ENCODE measurements at places on chromosomes 2 and 18.

- DNase-seq = no peak
These were observed 123.1 kb upstream of the STK17B start for GRCh38 chr2:196294516-196294909.

DNA sequence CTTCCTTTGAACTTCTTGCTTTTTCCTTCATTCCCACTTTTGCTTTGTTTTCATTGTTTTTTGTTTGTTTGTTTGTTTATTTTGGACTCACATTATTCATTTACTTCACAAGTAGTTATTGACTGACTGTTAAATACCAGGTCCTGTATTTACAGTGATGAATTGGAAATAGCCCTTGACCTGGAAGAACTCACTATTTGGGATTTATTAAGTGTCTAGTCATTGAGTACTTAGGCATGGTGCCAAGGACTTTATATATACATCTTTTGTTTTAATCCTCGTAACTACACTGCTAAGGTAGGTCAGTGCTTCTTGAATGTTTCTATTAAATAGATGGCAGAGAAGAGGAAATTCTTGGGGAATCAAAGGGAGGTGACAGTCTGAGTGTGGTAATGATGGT is 11.1 kb downstream of the SPOPL start:
- DNase-seq = no peak

GRCh38 chr2:160984426-160985077 is 175.7 kb upstream of the TANK start:
- no peak for DNase-seq

DNA sequence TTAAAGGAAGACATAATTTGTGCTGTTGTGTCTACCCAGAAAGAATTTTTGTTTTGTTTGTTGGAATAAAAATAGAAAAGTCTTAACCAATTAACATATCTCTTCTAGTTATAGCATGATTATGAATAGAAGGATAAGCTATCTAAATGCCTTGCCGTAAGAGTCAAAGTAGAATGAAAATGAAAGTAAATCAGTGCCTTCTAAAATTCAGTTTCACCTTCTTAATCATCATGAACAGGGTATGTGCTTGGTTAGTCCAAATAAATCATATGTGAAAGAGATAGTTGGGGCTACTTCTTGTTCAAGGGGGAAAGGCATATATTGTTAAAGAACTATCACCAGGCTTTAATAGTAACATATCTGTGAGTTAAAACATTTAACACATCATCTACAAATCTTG is 91.5 kb downstream of the GULP1 start:
- no peak for DNase-seq

GRCh38 chr2:241896746-241897201 is 27.2 kb downstream of the RTP5 start:
- no peak for DNase-seq

DNA sequence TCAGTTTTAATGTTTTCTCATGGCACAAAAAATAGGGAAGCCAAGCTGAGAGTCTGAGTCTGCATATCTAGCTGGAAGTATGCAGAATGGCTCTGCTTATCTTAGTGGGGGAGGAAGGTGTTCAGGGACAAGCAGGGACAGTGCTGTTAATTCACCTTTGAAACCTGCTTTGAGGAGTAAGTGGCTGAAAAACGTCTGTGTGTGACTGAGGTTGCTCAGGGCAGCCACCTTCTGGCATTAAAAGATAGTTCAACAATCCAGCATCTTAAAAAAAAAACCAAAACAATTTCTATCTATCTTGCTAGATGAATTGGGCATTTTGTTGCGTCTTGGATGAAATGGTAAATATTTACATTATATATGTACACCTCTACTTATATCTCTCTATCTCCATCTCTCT is 2.0 kb upstream of the TRPM8 start:
- no peak for DNase-seq

DNA sequence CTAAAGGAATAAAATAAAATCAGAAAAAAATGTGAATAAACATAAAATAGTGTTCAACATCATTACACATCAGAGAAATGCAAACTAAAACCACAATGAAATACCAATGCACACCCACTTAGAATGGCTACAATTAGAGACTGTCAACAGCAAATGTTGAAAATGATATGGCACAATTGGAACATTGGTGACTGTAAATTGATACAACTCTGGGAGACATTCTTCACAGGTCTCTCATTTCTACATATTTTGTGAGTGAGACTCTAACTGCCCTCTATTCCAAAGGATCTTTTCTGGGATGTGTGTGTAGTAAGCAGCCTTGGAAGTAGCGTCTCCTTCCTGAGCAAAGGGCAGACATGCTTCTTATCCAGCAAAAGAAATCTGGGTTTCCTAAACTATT is 323.0 kb downstream of the FBXO15 start:
- no peak for DNase-seq

DNA sequence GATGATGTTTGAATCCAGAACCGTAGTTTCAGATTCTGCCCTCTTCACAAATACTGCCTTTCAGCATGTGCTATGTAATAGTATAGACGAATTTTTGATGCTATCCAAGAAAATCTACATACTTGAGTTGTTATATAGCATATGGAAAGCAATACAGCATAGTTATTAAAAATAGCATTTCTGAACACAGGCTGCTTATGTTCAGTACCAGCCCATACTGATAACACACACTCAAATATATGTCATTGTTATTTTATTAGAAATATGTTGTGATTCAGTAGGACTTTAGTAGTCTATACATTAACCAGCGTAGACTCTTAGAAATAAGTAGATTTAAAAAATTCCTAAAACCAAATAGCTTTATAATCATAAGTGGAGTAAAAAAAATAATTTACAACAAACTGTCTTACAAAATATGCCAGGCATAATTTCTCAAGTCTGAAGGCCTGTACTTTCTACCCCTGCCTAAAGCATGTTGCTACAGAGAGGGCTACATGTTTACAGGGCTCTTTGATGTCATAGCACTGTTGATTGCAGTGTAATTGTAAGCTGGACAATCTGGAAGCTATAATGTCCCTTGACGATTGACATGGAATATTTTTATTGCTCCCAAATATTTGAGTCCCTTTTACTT is 86.3 kb downstream of the ASXL3 start:
- DNase-seq = no peak

GRCh38 chr2:240494194-240494793 is 58.8 kb downstream of the GPC1 start:
- no peak for DNase-seq

DNA sequence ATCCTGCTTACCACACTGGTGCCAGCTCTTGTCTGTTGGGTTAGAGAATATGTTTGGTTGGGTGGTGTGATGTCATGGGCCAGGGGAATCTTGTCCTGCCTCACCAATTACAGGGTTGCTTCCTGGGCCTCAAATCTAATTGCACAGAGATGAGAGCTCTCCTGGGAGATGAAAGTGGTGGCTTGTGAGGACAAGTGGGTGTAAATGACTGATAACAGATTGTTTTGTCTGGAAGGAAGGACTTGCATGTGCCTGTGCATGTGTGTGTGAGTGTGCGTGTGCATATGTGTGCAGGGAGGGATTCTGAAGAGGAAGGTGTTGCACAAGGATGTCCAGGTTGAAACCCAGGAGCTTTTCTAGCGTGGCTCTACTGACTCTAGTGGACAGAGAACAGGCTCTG is 271.9 kb downstream of the LOXHD1 start:
- DNase-seq = no peak

GRCh38 chr18:26268454-26268853 is 42.2 kb downstream of the TAF4B start:
- DNase-seq = no peak

DNA sequence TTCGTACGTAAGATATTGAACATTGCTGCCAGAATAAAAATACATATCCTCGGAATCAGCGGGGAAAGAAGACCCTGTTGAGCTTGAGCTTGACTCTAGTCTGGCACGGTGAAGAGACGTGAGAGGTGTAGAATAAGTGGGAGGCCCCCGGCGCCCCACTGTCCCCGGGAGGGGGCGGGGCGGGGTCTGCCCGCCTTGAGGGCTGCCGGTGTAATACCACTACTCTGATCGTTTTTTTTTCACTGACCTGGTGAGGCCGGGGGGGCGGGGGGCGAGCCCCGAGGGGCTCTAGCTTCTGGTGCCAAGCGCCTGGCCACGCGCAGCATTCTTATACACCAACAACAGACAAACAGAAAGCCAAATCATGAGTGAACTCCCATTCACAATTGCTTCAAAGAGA is 324.0 kb upstream of the REG3G start:
- no peak for DNase-seq

- DNase-seq = no peak
These were observed at the start of gene SCYGR4 for GRCh38 chr2:227617316-227618230. Gene SCYGR4, plus strand, starts transcription at chr2:227617498. Its CDS starts 0 bp downstream, at chr2:227617498.

GRCh38 chr2:130951018-130951417 is 114.3 kb downstream of the ARHGEF4 start:
- no peak for DNase-seq

GRCh38 chr2:99780276-99780675 is 290.5 kb upstream of the REV1 start:
- no peak for DNase-seq

DNA sequence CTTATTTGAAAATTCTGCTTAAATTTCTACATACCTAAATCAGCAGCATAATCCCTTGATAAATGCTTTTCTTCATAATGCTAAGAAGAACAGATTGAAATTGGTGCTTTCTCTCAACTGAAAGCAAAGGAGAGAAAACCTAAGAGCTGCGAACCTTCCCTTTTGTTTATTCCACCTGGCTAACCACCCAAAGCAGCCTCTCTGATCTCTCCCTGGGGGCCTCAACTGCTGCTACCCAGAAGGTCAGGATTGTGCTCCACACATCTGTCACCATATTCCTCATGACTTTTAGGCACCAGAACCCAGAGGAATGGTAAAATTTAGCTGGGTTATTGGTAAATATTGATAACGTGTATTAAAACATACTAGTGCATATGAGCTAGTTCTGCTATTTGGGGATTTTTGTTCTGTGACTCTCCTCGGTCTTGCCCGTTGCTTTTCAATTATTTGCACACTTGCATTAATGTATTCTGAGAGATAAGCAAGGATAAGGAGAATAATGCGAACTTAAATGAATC is 334.1 kb downstream of the RIT2 start:
- no peak for DNase-seq

GRCh38 chr2:235707411-235708096 is 213.7 kb downstream of the AGAP1 start:
- DNase-seq = no peak

GRCh38 chr2:7045601-7046590 is 128.7 kb downstream of the RNF144A start:
- DNase-seq = no peak

DNA sequence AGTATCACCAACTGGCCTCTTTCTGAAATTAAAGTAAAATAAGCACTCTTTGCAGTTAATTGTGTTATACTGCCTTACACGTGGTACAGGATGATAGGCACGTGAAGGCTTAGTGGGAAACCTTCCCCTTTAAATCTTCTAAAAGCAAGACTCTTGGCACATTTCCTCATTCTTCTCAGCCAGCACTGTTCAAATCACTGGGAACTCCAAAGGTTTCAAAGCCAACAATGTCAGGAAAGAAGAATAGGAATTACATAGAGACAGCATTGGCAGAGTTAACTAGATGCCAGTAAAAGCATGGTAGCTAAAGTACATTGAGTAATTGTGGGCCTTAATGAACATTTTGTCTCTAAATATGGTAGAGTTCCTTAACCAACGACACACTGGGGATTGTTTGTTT is 96.4 kb downstream of the DTNA start:
- no peak for DNase-seq

DNA sequence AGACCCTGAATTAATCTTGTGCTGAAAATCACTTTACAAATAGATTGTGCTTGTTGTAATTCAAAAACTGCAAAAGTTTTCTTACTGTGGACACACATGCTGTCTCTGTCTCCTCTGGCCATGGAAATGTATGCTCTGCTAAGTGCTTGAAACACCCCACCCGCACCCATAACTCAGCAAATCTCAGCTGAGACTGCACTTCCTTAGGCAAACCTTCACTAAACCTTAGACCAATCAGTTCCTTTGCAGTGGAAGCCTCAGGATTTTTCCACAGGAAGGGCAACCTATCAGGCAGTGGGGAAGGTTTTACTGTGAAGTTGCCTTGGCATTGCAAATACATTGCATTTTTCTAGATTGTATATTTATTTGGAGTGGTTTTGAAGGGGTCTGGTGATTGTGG is 62.2 kb upstream of the PLA2R1 start:
- DNase-seq = no peak

GRCh38 chr2:159090514-159091201 is 122.2 kb downstream of the TANC1 start:
- no peak for DNase-seq

- DNase-seq = no peak
These were observed 477.6 kb downstream of the LRP1B start for GRCh38 chr2:141653184-141653583.

- DNase-seq = no peak
These were observed 10.4 kb downstream of the PELI1 start for GRCh38 chr2:64133828-64134227.

DNA sequence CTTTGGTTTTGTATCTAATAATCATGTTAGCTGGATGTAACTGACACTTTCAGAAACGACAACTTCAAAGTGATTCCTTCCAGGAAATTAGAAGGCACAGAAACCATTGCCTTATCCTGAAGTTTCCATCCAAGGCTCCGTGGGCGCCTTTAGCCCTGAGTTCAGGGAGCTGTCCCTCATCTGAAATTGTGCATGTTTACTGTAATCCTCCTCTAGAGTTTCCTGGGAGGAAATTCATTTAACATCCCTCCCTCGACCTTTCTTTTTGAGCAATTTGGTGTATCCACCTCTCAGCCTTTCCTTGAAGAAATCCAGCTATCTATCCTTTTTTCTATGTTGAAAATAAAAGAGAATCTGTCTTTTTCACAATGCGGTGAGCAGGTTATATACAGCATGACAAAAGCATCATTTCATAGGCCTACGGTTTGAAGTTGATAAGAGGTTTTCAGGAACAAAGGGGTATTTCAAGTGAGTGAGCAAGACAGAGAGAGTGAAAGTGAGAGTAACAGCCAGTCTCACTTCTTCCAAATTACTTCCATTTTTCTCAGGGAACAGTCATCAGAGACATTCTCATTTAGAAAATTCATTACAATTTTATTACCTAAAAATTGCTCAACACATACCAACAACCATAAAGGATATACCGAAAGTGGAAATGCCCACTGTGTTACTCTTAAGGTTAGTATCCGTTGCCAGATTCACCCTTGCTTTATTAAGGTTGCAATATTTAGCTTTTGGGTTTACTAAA is 167.3 kb downstream of the MREG start:
- DNase-seq = peak; percentile 85

DNA sequence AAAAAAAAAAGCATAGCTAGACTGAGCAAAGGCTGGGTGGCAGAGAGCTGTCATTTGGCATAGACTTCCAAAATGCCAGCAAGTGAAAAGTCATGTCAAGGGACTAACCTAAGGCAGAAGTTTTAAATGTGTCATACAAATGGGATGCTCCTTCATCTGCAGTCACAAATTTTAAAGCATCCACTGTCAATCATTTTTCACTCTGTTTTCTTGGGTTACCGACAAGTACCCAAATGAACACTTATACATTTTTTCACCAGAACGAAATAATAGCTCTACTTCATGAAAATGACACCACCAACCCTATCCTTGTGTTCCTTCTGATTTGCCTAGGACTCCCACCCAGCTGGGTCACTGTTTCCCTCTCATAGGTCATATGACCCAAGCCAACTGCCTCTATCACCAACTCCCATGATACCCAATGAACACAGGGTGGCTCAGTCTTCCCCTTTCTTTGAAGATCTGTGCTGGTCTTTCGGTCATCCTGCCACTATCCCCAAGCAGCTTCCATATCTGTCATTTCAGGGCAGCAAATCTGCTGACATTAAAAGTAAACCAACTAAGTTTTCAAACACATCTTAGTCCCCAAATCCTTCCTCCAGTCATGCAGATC is 21.5 kb downstream of the KLF7 start:
- DNase-seq = no peak

GRCh38 chr2:98485453-98485755 is 40.7 kb downstream of the INPP4A start:
- DNase-seq = no peak
